NCI-H526 (cell line): ENCODE measurements at places on chromosomes 7 and 10.
A peak's percentile ranks its signal among the peaks of the same experiment; 100 is the strongest.

DNA sequence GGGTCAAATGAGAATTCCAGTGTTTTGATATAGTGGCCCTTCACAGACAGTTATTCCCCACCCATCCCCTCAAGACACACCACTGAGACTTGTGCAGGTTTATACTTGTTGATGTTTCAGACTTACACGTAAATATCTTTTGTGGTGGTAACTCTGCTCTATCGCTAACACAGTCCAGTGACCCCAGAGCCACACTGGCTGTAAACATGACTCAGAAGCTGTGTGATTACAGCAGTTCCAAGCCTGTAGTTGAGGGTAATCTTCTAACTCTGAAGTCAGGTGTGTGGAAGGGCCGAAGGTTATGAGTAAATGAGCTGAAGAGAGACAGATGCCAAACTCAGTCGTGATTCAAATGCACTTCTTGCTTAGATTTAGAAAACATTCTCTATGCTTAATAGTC is 19.4 kb downstream of the NOBOX start:
- no peak for DNase-seq

GRCh38 chr10:80465451-80465835 is 11.3 kb downstream of the TSPAN14 start:
- no peak for DNase-seq

DNA sequence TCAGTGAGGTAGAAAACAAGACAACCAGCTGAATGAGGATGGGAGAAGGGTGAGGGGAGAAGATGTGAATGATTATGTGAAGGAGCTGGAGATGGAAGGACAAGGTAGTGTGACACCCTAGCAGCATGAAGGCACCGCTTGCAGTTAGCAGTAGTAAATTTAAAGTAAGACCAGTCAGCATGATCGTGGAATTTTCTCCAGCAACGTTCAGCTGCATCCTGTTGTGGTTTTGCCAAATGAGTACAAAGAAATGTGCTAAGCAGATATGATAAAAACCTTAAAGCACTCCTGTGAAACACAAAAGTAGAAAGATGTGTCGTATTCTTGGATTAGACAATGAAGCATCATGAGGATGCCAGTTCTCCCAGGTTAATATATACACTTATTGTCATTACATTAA is 34.1 kb upstream of the IFRD1 start:
- DNase-seq, result no peak

DNA sequence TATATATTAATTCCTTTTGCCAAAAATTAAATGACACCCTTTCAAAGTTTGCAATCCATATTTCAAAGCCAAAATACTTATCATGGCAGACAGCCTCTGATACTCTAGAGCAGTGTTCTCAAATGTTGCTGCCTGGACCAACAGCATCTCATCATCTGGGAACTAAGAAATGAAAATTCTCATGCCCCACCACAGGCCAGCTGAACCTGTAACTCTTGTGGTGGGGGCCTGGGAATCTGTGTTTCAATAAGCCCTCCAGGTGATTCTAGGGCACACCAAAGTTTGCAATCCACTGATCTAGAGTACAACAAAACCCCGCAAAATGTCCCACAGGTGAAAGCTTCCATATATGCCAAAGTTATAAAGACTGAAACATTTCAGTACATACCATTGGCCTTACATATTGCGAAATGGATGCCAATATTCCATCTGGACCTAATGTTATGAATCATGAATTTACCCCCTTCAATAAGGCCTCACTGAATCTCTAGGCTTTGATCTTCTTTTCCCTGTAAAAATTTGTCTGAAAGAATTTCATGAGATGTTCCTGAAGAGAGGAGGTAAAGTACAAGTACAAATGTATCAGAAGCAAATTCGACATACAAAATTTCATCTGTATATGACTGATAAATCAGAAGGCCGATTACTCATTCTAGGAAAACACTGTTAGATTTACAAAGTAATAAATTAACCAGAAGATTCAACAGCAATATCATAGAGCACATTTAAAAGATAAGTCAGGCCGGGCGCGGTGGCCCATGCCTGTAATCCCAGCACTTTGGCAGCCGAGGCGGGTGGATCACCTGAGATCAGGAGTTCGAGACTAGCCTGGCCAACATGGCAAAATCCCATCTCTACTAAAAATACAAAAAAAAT is 25.3 kb upstream of the EPC1 start:
- DNase-seq, result no peak

DNA sequence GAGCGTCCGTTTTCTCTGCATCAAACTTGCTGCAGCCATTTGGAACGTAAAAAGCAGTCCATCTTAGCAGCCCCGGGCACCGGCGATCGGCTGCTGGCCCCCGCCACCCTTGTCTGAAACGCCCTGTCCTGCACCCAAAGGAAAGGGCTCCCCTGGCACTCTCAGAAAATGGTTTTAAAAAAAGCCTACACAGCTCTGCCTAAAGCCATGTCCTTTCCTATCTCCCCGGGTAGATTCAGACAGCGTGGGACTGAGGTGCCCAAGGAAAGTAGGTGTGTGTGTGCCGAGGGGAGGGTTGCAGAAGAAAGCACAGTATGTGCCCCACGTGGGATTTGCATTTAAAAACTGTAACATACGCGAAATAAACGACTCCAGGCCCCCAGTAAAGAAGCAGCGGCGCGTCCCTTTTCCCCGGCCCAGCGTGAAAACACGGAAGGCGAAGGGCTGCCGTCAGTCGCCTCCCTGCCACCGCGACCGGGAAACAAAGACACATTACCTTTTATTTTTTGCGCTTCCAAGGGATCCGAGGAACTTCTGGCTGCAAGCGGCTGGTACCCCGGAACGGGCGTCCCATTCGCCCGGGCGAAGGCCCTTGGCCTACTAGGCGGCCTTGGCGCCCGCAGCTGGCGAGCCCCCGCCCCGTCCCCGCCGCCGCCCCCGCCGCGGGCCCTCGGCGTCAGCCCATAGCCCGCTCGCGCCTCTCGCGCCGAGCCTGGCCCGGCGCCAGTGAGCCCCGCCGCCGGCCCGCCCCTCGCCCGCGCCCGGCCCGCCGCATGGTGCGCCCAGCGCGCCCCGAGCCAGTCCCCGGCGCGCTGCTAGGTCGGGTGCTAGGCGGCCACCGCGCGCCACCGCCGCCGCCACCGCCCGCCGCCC is 304.6 kb downstream of the PRPF18 start:
- DNase-seq, result peak; percentile 59

DNA sequence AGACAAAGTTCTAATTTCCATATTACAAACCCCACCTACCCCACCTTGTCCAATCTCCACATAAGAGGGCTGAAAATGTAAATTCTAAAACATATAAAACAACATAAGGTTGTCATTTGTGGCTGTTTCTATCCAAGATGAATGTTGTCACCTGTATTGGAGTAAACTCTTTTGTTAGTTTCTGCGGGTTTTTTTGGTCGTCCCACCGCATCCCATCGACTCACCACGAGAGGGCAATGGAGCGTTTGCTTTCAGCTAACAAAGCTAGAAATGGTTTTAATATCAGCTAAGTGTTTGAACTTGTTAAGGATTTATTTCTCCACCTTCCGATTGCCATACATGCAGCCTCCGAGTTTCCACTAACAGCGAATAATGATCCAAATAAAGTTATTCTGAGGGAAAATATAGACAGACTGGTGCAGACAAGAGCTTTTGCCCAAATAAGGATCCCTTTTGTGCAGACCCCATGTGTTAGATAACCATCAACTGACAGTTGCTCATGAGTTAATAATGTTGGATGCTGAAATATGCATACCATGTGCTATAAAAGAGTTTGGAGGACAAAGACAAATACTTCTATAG is 137.2 kb downstream of the ARID5B start:
- peak; percentile 67 for DNase-seq

DNA sequence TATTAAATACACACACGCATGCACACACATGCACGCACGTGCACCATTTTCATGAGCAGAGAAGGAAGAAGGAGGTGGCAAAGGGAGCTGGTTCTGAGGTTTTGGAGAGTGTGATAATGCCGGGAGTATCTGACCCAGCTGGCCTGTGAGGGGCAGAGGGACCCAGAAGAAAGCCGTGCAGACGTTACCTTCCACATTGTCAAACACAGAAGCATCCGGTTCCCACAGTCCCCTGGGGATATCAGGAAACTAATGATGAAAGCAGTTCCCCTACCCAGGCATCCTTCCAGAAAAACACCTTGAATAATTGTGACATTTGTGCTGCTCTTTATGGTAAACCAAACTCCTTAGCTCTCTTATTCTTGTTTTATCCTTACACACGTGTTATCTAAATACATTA is 85.7 kb upstream of the FAM180A start:
- no peak for DNase-seq

GRCh38 chr7:140197938-140198337 is 21.2 kb upstream of the KDM7A start:
- DNase-seq, result no peak

- no peak for DNase-seq
Observed at GRCh38 chr7:47027695-47028240, 554.1 kb downstream of the TNS3 start.

- no peak for DNase-seq
Observed at GRCh38 chr10:133006806-133007205, 64.4 kb upstream of the CFAP46 start.
